NCI-H460 (cell line): ENCODE measurements at places on chromosomes 6 and 20. TPM values are rescaled to one million over a fixed set of nuclear protein-coding genes. Genes with fewer than 3 reads are reported as not detected.

The ULBP3 gene
- 6.5 and 9.4 TPM in 2 replicates for total RNA-seq

The RIMS1 gene
- 0.02 TPM in 1 of 2 replicates, not detected in the other for total RNA-seq

The PABPC1L gene
- 56.2 and 67.6 TPM in 2 replicates for total RNA-seq

The GGTLC1 gene
- total RNA-seq: not detected in 2 replicates

The PFDN4 gene
- 149 and 173 TPM in 2 replicates for total RNA-seq
